ENCODE measurements at places on chromosomes 12 and 14. TPM values are rescaled to one million over a fixed set of nuclear protein-coding genes. Genes with fewer than 3 reads are reported as not detected.

- H3K27ac ChIP-seq: no peak overlapping the region
- H3K4me3 ChIP-seq: no peak overlapping the region
- DNase-seq: no peak
- H3K36me3 ChIP-seq: no peaks in the 10 kb centered on the region
Measured at GRCh38 chr12:80617733-80618132, 89.7 kb upstream of the MYF6 start.

GRCh38 chr14:83988275-83988674 lies 1541.7 kb upstream of the FLRT2 start:
- DNase-seq: no peak
- H3K4me1 ChIP-seq: no peaks in the 10 kb centered on the region
- H3K4me3 ChIP-seq: no peak overlapping the region
- no peak overlapping the region for H3K27ac ChIP-seq
- no peaks in the 10 kb centered on the region for H3K36me3 ChIP-seq
- H3K27me3 ChIP-seq: no peaks in the 10 kb centered on the region

DNA sequence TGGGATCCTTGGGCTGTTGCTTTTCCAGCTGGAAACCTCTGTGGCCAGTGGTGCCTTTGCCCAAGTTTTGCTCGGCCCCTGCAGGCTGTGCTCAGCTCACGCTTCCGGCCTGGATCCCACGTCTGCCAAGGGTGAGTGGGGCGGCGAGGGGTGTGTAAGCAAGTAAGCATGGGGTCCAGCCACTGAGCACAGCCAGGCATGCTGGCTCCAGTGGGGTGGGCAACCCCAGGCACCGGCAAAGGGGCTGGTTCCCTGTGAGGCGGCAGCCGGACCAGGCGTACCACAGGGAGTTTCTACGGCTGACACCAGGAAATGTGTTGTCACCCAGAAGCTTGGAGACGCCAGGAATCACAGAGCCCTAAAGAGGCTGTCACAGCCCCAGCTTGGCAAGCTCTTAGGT lies 393.4 kb upstream of the CCDC196 start:
- H3K27ac ChIP-seq: no peak overlapping the region
- H3K4me3 ChIP-seq: no peak overlapping the region
- no peak for DNase-seq
- peaks cover 7% of the 10 kb centered on the region for H3K4me1 ChIP-seq
- peaks cover 16% of the 10 kb centered on the region for H3K27me3 ChIP-seq

RERG gene
- total RNA-seq: 24.2 TPM

DNA sequence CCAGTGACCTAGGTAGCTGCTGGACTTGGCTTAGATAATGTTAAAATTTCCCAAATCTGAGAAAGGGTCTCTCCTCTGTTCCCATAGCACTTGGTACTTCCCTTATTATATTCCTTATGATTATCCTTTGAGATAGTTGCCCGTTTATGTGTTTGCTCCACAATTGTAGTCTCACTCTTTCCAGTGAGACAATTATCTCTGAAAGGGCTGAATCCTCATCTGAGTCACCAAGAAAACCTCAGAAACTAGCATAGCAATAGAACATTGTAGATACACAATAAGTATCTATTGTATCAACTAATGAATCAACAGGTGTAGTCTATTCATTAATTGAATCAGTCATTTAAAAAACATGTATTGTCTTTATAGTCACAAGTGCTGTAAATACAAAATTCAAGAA lies 119.1 kb upstream of the FAR2 start:
- H3K27me3 ChIP-seq: peaks cover 10% of the 10 kb centered on the region
- peaks cover 4% of the 10 kb centered on the region for H3K36me3 ChIP-seq
- H3K4me1 ChIP-seq: no peaks in the 10 kb centered on the region
- H3K4me3 ChIP-seq: no peak overlapping the region
- H3K27ac ChIP-seq: no peak overlapping the region
- DNase-seq: no peak

MYH6 gene
- total RNA-seq: 0.50 TPM
